ENCODE measurements at places on chromosomes 11 and 22.

DNA sequence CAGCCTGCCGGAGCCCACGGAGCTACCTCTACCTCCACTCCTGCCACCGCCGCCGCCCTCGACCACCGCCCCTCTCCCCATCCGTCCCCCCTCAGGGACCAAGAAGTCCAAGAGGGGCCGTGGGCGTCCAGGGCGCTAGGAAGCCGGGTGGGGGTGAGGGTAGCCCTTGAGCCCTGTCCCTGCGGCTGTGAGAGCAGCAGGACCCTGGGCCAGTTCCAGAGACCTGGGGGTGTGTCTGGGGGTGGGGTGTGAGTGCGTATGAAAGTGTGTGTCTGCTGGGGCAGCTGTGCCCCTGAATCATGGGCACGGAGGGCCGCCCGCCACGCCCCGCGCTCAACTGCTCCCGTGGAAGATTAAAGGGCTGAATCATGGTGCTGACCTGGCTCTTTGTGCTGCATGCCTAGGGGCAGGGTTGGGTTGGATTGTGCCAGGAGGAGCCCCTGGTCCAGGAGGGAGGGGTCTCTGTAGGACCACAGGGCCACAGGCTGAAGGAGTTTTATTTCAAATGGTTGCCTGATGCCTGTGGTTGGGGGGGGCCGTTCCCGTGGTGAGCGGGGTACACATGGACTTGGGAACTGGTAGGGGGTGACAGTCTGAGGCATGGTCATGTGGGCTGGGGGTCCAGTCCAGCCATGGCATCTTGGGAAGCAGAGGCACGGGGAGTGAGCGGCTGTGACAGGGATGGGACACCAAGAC, 2.3 kb downstream of the PTPRCAP start:
- no peak for DNase-seq

- no peak for DNase-seq
These were observed 12.9 kb upstream of the SCARF2 start for GRCh38 chr22:20450551-20450906.

- no peak for DNase-seq
These were observed 71.4 kb downstream of the MTMR3 start for GRCh38 chr22:29954203-29954855.

GRCh38 chr11:90364527-90364926, 141.7 kb upstream of the CHORDC1 start:
- no peak for DNase-seq

DNA sequence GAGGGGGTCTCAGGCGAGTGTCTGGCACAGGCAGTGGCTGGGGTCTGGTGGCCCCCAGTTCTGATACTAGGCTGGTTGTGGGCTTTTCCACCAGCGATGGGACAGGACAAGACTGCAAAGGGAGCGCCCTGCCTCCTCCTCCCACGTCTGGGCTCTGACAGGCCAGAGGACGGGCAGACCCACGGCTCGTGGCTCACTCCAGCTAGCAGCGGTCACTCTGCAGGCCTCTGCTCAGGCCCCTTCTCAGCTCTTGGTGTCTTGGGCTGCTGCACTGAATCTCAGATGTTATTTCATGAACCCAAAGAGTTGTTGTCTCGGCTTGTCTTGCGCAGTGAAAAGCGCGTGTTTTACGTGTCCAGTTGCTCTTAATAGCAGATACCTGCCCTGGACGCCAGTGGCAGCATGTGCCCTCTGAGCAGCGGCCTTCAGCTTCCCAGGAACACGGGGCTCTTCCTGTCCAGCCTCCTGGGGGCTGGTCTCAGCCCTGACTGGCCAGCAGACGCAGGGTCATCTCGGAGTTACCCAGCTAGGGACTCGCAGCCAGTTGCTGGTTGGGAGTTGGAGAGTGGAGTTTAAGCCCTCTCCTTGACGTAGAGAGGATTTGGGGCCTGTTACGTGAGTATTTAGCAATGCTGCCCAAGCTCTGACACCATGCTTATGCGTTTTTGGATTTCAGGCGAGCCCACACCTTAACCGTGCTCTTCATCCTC, 9.6 kb downstream of the PTDSS2 start:
- DNase-seq, result no peak

DNA sequence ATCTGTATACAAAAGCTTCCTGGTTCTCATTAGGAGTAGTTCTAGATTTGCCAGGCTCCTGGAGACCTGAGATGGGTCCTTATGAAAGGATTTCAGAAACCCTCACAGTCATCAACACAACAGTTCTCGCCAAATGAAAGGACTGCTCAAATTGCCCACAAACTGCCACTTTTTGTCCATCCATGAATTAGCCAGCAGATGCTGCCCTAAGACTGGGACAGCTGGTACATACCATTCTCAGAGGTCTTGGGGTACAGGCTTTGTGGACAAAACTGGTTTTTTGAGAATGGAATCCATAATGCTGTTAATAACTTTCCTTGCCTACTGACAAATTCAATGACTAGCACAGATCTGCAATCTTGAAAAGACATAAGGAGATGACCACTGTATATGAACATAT, 23.4 kb upstream of the BDNF start:
- no peak for DNase-seq

GRCh38 chr11:119843877-119844276, 114.9 kb upstream of the NECTIN1 start:
- no peak for DNase-seq

DNA sequence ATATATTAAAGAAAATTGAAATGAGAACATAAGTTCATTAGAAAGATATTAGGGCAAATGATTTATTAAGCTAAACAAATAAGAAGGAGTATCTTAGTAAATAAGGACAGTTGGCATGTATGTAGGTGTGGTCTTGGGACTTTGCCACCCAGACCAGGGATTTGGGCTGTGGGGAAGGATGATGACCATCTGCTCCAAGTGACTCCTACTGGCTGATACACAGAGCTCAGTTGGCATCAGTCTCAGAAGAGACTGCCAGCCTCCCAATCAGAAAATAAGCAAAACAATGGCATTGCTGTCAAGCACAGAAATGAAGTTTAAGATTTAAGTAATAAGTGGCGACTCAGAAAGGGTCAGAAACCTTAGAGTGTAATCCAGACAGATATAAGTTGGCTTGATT, 49.5 kb downstream of the PAX6 start:
- DNase-seq, result no peak

DNA sequence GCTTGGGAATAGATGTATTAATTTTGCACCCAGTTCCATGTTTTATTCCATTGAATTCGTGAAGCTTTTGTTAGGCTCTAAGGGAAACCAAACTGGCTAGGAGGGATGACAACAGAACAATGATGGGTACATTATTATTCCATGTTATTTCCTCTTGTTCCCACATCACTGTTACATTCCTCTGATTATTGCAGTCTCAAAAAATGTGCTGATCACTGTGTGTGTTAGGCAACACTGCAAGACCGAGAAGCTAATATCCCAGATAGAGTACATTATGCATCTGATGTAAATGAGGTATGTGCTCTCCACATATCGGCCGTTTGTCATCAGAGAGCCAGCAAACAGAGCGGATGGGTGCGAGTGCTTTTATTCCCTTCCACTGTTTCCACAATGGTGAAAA, 327.9 kb downstream of the SOX6 start:
- DNase-seq, result no peak

DNA sequence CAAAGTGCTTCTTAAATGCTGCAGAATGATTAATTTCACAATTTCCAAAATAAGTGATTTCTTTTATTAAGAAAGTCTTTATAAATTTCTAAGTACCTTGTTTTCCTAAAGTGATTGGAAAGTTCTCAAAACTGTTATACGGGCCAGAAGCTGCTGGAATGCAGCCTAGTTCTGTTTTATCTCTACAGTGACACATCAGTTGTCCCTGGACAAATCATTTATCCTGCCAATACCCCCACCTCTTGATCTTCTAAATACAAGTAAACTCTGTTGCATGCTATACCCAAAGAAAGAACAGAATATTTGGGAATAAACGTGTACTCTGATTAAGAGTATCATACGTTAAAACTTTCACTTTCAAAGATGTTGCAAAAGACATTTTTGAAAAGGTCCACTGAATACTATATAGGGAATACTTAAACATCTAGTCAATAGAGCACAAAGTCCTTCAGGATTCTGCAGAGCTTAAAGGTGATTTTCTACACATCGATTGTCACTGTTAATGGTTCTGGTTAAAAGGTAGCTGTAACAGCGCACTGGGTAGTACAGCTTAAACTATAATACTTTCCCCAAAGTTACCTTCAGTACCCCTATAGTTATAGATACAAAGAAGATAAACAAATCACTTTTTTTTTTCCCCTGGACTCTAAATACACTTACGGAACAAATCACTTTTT, 92.1 kb upstream of the APOA1 start:
- no peak for DNase-seq

GRCh38 chr11:88284336-88285050, 53.0 kb downstream of the CTSC start:
- DNase-seq, result no peak

DNA sequence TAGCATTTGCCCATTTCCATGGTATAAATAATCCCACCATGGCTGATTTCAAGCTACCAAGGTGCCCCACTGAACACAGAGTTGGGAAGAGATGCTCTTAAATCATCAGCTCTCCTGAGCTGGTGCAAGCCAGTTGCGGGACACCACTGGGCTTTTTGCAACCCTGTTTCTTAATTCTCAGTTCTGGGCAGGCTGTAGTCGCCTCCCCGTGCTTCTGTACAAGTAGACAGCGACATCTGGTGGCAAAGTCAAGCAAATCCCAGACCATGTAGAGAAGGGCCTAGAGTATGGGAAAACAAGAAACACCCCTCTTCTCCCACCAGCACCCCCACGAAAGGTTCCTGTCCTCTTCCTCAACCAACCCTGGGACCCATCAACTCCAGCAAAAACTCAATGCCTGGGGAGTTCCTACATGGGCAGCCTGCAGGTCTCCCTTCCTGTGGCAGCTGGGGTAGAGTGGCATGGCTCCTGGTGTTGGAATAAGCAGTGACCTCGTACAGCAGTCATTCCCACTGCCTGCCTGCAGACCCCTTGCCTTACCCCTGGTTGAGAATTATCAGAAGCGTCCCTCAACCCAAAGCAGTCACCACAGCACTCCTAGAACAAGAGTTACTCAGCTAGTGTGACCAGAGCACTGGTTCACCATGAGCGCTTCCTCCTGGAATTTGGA, 68.4 kb downstream of the IGLL5 start:
- DNase-seq, result peak; percentile 79

- peak; percentile 72 for DNase-seq
These were observed 120.5 kb upstream of the RASSF10 start for GRCh38 chr11:12888525-12889158.

GRCh38 chr11:66600631-66601233, 7.7 kb downstream of the CCS start:
- DNase-seq, result no peak

DNA sequence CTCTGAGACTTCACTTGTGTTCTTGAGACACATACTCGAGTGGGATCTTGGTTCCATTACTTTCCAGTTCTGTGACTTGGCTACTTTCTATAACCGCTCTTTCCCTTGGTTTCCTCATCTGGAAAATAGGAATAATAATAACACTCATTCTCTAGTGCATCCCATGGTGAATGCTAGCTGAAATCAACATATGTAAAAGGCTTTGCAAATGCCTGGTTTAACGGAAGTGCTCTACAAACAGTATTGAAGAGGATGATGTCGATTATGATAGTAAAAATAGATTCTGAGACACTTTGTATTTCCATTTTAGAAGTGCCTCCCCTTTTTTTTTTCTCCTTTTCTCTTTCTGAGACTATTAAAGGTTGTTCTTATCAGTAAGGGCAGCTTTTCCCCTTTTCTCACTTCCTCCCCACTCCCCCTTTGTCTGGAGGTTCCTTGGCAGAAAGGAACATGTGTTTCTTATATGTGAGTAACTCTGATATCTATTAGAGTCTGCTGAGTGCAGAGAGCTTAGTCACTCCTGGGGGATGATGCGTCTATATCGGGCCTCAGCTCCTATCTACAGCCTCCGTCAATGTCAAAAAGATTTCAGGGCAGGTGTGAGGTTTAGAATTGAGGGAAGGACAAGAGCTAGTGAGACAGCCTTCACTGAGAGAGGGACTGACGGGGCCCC, 489.3 kb downstream of the NTM start:
- DNase-seq, result no peak

- DNase-seq, result no peak
These were observed 4.6 kb downstream of the MALAT1 start for GRCh38 chr11:65503368-65503948.

DNA sequence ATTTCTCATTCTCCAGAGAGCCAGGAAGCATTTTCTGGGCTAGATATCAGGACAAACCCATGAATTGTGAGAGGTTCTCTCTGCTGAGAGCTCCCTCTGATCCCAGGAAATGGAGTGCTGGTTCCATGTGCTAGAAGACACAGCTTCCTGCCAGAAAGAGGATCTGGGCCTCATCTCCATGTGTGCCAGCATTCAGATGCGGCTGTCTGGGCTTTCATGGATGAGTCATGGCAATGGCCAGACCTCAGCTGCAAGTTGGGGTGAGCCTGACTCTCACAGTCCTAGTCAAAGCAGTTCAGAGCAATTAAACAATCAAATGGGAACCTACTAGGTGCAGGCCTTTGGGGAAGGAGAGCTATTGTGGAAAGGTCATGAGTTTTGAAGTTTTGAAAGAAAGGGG, 82.3 kb upstream of the EED start:
- no peak for DNase-seq

DNA sequence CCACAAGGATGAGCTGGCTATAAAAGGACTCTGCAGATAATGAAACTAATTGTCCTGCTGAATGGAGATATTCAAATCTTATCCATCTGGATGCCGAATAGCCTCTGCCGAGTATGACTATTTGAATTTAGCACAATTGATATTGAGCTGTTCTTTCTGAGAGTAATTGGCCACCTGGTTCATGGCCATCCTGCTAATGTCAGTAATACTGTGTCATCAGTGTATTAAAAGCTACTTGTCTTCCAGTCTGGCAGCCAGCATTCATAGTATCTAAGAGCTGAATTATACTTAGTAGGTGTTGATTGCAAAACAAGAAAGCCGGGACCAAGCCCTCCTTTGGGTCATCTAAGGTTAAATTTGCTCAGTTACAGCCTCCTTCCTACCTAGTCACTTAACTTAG, 310.7 kb upstream of the NCAM1 start:
- DNase-seq, result no peak

DNA sequence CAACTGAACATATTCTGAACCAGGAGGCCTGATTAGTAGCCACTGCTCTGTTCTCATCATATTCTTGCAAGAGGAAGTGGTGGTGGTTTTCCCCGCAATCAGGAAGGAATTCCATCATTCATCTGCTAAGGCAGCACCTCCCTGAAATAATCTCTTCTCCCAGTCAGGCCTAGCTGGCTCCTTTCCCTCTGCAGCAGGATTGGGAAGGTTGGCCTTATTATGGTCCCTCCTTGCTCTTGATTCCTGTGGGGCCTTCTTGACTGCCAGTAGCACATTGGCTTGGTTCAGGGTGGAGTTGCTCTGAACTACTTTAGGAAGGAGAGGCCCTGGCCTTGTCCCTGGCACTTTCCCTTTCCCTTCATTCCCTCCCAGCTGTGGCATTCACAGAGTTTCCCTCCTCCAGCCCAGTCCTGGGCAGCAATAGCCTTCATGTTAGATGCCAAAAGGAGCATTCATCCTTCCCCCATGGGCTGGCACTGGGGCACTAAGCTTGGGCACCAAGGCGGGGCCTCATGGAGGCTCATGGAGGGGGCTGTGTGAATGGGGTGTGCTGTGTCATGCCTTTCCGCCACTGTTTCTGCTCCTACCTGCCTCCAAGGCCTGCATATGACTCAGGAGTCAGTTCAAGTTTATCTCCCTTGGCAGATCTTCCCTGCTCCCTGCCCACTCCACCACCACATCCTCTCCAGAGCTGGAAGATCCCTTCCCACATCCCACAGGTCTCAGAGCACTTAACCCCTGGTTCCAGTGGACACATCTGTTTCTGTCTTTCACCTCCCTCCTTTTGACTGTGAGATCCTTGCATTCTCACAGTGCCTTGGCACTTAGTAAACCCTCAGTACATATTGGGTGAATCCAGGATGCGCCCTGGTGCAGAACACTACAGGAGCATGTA, 27.6 kb upstream of the CD44 start:
- DNase-seq, result no peak
